NCI-H1436 (cell line): ENCODE measurements at places on chromosomes 1 and 21.

- no peak for DNase-seq
These were observed 80.3 kb downstream of the NENF start for GRCh38 chr1:212512816-212513559.

DNA sequence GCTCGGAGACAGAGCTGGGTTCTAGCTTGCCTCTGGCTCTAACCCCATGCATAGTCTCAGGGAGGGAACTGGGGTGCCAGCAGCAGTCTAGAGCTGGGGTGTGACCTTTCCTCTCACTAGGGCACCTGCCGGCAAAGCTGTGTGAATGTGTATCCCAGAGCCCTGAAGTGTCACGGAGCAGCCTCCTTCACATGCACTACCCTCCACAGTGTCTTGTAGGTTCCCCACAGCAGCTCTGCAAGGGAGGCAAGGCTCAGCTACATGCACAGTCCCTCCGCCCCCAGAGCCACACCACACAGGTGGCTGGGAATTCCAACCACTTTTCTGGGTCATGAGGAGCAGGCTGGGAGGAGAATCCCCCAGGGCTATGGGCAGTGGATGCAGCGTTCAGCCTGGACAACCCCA is 7.7 kb upstream of the HPCA start:
- DNase-seq = no peak

DNA sequence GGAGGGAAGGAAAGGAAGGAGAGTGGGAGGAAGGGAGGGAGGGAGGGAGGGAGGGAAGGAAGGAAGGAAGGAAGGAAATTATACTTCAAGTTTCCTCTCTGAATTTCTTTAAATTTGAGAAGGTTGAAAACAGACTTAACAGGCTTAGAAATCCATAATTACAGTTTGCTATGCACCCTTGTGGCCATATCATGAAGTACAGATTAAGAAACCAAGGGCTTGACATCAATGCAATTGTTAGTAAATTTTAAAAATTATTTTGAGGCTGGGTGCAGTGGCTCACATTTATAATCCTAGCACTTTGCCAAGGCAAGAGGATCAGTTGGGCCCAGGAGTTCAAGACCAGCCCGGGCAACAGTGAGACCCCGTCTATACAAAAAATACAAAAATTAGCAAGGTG is 14.4 kb downstream of the ANP32E start:
- peak; percentile 9 for DNase-seq

- no peak for DNase-seq
These were observed 47.5 kb downstream of the SSX2IP start for GRCh38 chr1:84642774-84643173.

DNA sequence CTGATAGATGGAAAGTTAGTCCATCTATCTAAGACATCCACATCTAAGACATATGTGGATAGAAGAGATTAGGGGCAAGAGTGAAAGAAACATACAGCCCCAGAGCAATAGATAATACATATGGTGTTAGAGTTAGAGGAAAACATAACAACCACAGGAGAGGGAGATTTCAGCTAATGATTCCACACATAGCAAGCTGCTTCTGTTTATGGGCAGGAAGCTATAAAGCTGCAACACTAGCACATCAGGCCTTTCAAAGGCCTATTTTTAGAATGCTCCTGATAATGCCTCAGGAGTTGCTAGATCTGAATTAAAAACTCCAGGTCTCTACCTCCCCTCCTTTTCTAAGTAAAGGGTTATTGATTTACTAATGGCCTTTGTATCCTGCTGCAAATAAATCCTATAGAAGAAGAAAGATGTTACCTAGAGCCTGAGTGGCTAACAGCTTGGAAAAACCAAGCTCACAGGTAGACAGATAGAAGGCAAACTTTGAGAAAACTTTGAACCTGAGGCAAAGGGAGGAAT is 36.1 kb downstream of the BRINP2 start:
- DNase-seq = no peak

DNA sequence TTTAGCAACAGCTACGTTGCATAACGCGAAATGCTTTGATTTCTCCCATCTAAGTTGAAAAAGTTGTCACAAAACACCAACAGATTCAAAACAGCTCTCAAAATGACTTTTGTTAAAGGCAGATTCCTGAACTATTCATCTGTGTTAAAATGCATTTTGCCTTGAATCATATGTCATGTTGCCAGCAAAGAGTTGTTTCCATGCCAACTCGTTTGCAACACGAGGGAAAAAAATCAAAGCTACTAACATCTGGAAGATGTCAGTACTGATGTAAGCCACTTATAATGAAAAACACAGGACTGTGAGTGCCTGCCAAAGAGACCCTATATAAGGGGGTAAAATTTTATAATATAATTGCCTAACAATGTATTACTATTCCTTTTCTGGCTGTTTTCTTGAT is 182.7 kb upstream of the PTBP2 start:
- DNase-seq = no peak

DNA sequence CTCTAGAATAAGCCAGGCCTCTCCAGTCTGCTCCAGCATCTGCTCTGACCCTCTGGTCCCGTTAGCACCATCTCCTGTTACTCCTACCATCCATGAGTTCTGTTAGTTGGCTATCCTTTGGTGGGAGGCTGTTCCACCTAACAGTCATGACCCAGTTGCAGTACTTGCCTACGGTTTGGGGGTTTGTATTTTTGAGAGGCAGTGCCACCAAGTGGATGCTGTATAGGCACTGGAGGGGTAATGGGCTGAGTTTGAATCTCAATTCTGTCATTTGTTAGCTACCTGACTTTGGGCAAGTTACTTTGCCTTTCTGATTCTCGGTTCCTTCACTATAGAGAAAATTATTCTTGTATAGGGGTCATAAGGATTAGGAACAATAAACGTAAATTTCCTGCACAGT is 12.1 kb upstream of the C8B start:
- DNase-seq = no peak

GRCh38 chr21:33419538-33420123 is 16.4 kb downstream of the IFNGR2 start:
- DNase-seq = no peak

DNA sequence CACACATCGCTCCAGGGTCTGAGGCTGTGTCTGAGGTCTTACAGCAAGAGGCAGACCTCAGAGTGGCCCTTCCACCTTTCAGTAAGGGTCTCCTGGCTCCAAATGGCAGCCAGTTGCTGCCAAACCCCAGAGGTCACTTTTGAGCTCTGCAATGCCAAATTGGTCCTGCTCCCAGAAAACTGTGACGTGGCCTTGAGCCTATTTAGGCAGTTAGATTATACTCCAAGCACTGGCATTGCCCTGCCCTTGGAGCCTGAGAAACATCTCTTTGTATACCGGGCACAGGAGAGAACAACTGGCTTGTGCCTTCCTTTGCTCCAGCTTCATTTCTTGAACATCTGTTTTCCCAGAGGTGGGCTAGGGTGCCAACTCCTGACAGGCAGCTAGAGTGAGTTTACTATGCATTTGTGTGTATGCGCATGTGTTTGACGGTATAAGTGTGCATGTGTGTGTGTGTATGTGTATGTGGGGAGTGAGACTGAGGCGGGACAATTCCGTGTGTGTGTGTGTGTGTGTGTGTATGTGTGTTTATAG is 134.5 kb downstream of the IER5 start:
- no peak for DNase-seq

- DNase-seq = no peak
These were observed 11.6 kb downstream of the SCAF4 start for GRCh38 chr21:31720330-31720729.

DNA sequence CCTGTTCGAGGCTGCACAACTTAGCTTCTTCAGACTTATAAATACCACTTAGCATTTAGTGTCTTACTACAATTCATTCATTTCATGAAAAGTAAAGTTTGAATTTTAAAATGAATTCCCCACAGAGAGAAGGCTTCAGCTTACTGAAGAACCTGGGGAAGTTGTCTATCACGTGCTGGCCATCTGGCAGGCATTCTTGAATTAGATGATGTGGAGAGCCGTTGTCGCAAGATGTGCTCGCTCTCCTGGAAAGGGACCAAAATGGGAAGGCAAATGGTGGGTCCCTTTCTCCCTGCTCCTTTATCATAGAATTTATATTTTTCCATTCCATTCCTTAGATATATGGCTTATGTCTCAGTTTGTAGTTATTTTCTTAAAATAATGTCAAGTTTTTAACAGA is 90.5 kb downstream of the CD247 start:
- no peak for DNase-seq

- no peak for DNase-seq
These were observed 101.4 kb downstream of the PBX1 start for GRCh38 chr1:164660412-164660772.

GRCh38 chr1:233088613-233089012 is 138.2 kb downstream of the NTPCR start:
- no peak for DNase-seq

DNA sequence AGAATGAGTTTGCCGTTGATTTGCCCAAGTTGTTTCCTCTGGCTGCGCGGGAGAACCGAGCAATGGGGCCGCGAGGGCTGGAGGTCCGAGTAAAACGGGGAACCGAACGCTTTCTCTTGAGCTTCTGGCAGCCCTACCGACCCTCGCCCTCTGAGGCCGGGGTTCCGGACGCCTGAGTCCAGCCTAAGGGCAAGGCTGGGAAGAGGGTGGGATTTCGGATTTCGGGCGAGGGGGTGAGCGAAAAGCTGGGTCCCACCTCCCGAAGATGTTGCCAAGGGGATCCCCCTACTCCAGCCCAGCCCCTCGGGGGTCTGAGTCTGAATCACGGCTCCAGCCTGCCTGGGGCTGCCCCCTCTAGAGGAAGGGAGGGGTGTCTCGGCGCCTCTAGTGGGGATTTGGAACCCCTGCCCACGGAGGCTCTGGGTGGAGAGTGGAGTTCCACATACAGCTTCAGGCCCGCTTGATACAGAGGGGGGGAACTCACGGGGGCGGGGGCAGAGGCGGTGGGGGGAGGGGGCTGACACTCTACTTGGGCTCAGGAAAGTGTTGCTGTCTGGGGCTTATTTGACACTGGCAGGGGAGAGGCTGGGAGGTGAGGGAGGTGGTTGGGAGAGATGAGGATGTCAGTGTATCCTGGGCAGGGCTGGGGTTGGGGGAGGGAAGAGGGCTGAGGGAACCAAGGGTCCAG is 617 bp downstream of the KIRREL1 start:
- DNase-seq = no peak

DNA sequence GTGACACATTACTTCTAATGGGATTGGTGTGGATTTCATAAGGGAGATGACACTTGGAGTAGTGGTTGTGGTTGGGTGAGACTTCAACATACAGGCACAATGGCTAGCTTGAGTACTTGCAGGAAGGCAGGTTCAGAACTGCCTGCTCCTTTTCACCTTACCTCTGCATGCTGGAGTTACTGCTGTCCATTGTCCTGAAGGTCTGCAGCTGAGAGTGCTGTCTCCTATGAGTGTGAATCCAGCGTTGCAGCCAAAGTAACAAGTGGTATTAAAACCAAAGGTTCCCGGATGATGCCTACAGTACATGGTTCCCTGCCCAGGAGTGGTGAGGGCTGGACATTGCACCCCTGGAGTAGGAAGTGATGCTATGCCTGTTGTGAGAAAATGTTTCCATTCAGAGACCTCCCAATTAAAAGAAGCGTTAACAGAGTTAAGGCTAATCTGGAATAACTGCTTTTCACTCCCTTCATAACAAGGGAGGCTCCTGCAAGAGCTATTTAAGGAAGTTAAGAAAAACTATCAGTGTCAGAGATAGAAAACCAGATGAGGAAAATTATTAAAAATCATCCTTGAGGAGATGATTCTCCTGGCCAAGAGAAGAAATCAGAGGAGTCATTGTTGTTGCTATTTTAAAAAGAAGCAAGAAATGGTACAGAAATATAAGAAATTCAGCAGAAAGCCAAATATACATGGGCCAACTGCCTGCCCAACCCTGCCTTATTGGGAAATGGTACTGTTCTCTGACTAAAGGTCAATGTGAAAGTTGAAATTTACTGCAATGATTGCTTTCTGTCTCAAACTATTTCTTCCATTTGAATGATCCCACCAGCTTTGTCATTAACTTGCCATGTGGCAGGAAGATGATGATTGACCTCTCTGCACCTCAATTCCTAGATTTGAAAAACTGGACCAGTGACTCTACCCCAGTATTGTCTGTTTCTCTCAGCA is 9.8 kb upstream of the F5 start:
- DNase-seq = no peak

DNA sequence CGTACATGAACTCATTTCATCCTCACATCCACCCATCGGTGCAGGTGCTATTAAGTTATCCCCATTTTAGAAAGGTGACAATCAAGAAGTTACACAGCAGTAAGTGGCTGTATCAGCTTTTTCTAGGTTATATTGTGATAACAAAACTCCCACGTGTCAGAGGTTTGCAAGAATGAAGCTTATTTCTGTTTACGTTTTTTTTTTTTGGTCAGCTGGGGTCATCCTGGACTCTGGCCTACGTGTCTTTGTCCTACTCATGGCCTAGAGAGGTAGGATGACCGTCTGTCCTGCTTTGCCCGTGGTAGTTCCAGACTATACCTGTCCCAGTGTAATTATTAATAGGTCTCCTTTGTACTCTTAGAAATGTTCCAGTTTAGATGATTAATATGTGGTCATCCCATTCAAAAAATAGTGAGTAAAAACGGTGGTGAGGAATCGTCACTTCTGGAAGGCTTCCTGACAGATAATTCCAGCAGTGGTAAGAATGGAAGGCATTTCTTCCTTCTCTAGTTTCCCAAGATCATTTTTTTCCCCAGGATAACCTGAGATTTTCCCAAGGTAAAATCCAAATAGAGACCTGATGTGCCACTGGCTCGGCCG is 64.2 kb upstream of the KIF26B start:
- no peak for DNase-seq

- DNase-seq = no peak
These were observed 5.8 kb downstream of the RNU5D-1 start for GRCh38 chr1:44724955-44725698.

GRCh38 chr1:216742625-216743024 is 19.4 kb upstream of the ESRRG start:
- DNase-seq = no peak

GRCh38 chr21:35976481-35976880 is 83.8 kb downstream of the SETD4 start:
- DNase-seq = no peak

- no peak for DNase-seq
These were observed 1.1 kb downstream of the ECE1 start for GRCh38 chr1:21289127-21289526.

DNA sequence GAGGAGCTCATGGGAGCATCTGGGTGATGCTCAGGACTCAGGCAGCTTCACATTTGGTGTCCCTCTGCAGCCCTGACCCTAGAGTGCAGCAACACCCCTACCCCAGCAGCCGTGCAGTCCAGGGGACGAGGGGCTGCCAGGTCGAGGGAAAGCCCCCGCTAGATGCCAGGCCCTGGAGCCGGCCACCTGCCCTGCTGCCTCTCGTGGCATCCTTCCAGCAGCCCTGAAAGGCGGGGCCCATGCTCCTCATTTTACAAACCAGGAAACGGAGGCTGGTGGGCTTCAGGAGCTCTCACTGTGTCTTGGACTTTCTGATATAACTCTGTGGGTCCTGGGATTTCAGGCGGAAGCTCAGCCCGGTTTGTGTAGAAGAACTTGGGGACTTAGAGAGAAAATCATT is 120.5 kb upstream of the WNT4 start:
- no peak for DNase-seq

DNA sequence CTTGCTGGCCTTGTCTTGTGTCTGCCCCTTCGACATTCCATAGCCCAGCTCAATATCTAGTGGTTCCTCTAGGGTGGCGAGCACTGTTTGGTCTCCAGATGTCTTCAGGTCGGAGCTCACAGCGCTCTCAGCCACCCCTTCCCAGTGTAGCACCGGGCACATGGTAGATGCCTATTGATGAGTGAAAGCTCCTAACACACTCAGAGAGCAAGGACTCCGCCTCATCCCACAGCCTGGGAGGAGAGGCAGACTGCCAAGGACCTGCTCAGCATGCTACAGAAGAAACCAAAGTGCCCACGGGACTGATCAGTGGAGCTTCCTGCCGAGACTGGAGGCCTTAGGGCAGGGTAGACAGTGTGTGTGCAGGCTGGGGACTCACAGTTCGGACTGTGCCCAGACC is 10.9 kb downstream of the PCSK9 start:
- DNase-seq = no peak
